ENCODE measurements at places on chromosomes 4 and X. TPM values are rescaled to one million over a fixed set of nuclear protein-coding genes. Genes with fewer than 3 reads are reported as not detected.

STPG2 gene
- total RNA-seq, result 0.23 TPM

ADH1C gene
- total RNA-seq, result not detected

- peaks cover 38% of the 10 kb centered on the region for H3K4me1 ChIP-seq
- H3K27me3 ChIP-seq, result no peaks in the 10 kb centered on the region
- H3K27ac ChIP-seq, result no peak overlapping the region
- no peaks in the 10 kb centered on the region for H3K36me3 ChIP-seq
- no peak for DNase-seq
- H3K4me3 ChIP-seq, result no peak overlapping the region
Measured at GRCh38 chr4:7155590-7156071, 36.7 kb upstream of the SORCS2 start.

- H3K4me3 ChIP-seq, result no peak overlapping the region
- no peaks in the 10 kb centered on the region for H3K36me3 ChIP-seq
- H3K27me3 ChIP-seq, result peaks cover 16% of the 10 kb centered on the region
- no peak for DNase-seq
Measured at GRCh38 chrX:20529301-20529700, 262.6 kb upstream of the RPS6KA3 start.

TEX13D gene
- total RNA-seq, result 1.9 TPM

DNA sequence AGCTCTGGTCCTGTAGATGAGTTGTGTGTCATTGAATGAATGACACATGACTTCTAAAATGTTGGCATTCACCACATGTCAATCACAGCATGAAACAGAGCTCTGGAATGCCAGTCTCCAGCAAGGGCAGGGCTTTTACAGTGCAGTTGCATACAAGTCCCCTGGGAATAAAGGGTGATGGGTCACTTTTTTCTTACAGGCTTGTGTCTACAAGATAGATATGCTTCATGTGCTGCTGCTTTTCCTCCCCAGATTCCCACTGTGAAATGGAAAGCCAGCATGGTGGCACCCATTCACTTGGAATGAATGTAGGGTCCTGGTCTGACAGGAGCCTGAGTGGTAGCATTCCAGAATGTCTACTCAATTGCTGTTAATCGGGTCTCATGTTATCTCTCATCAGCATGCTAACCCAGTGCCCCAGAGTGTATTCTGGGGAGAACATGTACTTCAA is 159.1 kb upstream of the KIT start:
- no peak for DNase-seq
- no peak overlapping the region for H3K4me3 ChIP-seq
- H3K27me3 ChIP-seq, result peaks cover 3% of the 10 kb centered on the region
- H3K27ac ChIP-seq, result no peak overlapping the region
- H3K36me3 ChIP-seq, result no peaks in the 10 kb centered on the region

DNA sequence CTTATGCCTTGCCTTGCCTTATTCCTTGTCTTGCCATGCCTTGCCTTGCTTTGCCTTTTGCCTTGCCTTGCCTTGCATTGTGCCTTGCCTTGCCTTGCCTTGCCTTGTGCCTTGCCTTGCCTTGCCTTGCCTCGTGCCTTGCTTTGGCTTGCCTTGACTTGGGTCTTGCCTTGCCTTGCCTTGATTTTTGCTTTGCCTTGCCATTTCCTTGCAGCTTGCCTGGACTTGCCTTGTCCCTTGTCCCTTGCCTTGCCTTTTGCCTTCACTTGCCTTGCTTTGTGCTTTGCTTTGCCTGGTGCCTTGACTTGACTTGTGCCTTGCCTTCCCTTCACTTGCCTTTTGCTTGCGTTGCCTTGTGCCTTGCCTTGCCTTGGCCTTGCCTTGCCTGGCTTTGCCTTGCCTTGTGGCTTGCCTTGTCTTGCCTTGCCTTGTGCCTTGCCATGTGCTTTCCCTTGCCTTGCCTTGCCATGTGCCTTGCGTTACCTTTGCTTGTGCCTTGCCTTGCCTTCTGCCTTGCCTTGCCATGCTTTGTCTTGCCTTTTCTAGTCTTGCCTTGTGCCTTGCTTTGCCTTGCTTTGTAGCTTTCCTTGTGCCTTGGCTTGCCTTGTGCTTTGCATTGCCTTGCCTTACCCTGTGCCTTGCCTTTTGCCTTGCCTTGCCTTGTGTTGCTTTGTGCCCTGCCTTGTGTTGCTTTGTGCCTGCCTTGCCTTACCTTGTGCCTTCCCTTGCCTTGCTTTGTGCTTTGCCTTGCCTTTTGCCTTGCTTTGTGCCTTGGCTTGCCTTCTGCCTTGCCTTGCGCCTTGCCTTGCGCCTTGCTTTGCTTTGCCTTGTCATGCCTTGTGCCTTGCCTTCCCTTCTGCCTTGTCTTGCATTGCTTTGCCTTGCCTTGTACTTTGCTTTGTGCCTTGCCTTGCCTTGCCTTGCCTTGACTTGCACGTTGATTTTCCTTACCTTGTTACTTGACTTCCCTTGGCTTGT is 92.8 kb downstream of the TAB3 start:
- no peaks in the 10 kb centered on the region for H3K4me1 ChIP-seq
- H3K27me3 ChIP-seq, result no peaks in the 10 kb centered on the region
- no peak for DNase-seq
- no peak overlapping the region for H3K27ac ChIP-seq
- H3K4me3 ChIP-seq, result no peak overlapping the region
- H3K36me3 ChIP-seq, result no peaks in the 10 kb centered on the region

DNA sequence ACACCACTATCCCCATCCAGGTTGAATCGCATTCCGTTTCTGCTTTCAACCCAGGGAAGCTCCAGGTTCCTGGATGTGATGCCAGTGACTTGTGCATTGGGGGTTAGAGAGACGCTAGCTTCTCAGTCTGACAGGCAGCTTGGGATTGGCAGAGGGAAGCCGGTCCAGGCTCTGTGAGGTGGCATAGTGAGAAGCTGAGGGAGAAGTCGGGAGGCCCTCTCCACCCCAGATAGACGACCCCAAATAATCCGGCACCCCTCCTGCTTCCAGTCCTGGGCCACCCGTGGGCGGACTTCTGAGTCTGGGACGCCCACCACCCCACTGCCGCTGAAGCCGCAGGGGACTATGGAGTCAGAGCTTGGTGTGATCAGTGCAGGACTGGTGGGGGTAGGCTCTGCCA is 7.4 kb downstream of the MAGEA4 start:
- H3K4me3 ChIP-seq, result no peak overlapping the region
- no peaks in the 10 kb centered on the region for H3K4me1 ChIP-seq
- no peak for DNase-seq
- H3K27me3 ChIP-seq, result no peaks in the 10 kb centered on the region
- no peaks in the 10 kb centered on the region for H3K36me3 ChIP-seq

GRCh38 chr4:174318829-174319764 is 35.4 kb downstream of the CEP44 start:
- H3K4me1 ChIP-seq, result no peaks in the 10 kb centered on the region
- DNase-seq, result no peak
- H3K27me3 ChIP-seq, result no peaks in the 10 kb centered on the region
- no peak overlapping the region for H3K27ac ChIP-seq
- H3K36me3 ChIP-seq, result peaks cover 4% of the 10 kb centered on the region

SUPT20HL2 gene
- total RNA-seq, result not detected

GAGE2A gene
- total RNA-seq, result not detected

TRAPPC11 gene
- 38.2 TPM for total RNA-seq

- no peak overlapping the region for H3K4me3 ChIP-seq
- H3K27ac ChIP-seq, result no peak overlapping the region
- peaks cover 4% of the 10 kb centered on the region for H3K4me1 ChIP-seq
Measured at GRCh38 chr4:46594661-46595060, 204.7 kb upstream of the GABRA2 start.

NAT8L gene
- 18.8 TPM for total RNA-seq

DNA sequence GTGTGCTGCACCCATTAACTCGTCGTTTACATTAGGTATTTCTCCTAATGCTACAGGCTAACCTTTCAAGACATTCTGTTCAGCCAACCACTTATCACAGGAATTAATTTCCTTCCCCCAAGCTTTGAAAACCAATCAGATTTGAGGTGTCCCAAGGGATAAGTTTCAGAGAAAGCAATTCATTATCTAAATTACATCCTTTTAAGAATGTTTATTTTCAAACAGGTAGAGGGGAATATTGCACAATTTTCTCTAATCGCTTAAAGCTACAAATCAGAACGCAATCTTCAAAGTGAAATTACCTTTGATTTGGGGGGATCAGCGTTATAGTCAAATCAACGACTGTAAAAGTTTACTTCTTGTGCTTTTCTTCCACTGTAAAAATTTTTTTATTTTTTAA is 1.6 kb downstream of the CLOCK start:
- H3K27ac ChIP-seq, result peak overlapping the region; percentile 19
- no peaks in the 10 kb centered on the region for H3K27me3 ChIP-seq
- H3K4me1 ChIP-seq, result peaks cover 40% of the 10 kb centered on the region
- H3K4me3 ChIP-seq, result peak overlapping the region; percentile 95

GRCh38 chr4:66636349-66636748 is 909.0 kb downstream of the CENPC start:
- peaks cover 24% of the 10 kb centered on the region for H3K4me1 ChIP-seq
- no peaks in the 10 kb centered on the region for H3K27me3 ChIP-seq

DNA sequence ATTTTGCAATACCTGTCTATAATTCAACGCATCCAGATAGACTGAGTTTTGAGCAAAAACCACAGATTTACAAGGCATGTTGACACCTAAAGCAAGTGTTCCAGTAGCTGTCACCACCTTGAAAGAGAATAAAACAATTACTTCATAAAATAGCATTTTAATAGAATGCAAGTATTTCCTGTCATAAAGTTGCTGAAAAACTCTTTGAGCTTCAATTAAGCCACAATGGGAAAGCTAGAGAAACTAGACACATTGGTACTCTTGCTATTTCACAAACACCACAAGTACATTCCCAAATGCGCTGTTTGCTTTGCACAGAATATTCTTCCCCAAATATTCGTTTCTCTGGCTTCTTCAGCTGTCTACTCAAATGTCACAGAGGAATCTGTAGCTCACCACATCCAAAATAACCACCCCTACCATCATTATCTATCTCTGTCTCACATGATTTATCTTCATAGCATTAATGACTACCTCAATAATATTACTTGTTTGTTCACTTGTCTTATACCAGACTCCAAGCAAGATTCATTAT is 70.3 kb downstream of the DDX60 start:
- H3K4me3 ChIP-seq, result no peak overlapping the region
- peaks cover 2% of the 10 kb centered on the region for H3K36me3 ChIP-seq
- no peaks in the 10 kb centered on the region for H3K4me1 ChIP-seq
- no peaks in the 10 kb centered on the region for H3K27me3 ChIP-seq

DNA sequence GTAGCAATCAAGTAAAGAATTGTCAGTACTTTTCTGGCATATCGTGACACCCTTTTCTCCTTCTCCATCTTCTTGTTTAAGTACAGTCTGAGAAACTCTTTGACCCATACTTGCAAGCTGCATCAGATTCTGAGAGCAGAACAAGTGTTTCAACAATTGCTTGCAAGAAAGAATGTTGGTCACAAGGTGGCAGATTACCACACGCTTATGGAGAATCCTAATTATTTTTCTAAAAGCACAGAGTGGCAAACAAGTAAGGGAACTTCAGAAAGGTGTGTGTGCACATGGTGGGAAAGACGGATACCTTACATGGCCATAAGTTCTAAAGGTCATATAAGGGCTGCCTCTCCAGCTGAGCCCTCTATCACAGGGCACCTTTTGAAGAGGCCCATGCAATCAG is 136.4 kb upstream of the FGF13 start:
- no peaks in the 10 kb centered on the region for H3K27me3 ChIP-seq
- peaks cover 16% of the 10 kb centered on the region for H3K36me3 ChIP-seq
- DNase-seq, result no peak
- H3K4me1 ChIP-seq, result peaks cover 70% of the 10 kb centered on the region

- DNase-seq, result no peak
- peaks cover 27% of the 10 kb centered on the region for H3K4me1 ChIP-seq
- H3K27ac ChIP-seq, result no peak overlapping the region
Measured at GRCh38 chr4:94764069-94764468, 6.3 kb downstream of the BMPR1B start.

DNA sequence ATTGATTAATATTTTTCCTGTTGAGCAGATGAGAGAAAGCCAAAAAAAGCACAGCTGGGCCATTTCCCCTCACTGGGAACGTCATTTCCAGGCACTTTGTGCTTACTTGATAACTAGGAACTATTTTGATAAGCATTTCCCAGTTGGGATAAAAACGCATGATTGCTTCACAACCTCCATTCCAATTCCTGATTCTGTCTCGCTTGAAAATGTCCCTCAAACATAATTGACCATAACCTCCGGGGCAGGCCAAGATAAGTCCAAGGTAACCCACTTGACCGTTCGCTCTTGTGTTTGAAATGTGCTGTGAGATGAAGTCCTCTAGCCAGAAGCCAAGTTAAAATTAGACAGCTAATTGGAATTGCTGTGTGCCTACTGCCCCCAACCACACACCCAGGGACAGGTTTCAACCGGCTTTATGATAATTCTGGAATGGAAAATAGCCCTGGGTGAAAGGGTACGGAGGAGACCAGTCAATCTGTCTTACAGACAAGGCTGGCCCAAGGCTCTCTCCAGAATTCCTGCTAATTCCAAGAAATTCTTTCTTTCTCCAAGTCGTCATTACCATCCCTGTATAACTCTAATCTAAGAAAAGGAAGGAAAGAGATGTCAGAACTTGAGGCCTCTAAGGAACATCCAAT is 137.1 kb downstream of the MID1 start:
- H3K36me3 ChIP-seq, result peaks cover 21% of the 10 kb centered on the region
- peaks cover 23% of the 10 kb centered on the region for H3K4me1 ChIP-seq
- H3K27me3 ChIP-seq, result no peaks in the 10 kb centered on the region
- no peak overlapping the region for H3K27ac ChIP-seq

NPY5R gene
- total RNA-seq, result 0.12 TPM

DNA sequence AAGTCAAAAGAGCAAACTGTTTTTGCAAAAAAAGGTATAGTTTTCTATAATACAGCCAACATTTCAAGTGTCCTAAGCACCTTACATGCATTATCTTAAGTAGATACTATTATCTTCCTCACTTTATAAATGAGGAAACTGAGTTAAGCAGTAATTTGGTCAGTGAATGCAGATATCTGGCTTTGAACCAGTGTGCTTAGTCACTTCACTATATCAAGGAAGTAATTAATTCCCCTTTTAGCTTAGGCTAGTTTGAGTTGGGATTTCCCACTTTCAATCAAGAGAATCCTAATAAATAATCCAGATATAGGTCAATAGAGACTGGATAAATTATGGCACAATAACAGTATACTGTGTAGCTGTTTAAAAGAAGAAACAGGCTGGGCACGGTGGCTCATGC is 14.8 kb downstream of the SPINK2 start:
- H3K4me1 ChIP-seq, result no peaks in the 10 kb centered on the region
- DNase-seq, result no peak

DNA sequence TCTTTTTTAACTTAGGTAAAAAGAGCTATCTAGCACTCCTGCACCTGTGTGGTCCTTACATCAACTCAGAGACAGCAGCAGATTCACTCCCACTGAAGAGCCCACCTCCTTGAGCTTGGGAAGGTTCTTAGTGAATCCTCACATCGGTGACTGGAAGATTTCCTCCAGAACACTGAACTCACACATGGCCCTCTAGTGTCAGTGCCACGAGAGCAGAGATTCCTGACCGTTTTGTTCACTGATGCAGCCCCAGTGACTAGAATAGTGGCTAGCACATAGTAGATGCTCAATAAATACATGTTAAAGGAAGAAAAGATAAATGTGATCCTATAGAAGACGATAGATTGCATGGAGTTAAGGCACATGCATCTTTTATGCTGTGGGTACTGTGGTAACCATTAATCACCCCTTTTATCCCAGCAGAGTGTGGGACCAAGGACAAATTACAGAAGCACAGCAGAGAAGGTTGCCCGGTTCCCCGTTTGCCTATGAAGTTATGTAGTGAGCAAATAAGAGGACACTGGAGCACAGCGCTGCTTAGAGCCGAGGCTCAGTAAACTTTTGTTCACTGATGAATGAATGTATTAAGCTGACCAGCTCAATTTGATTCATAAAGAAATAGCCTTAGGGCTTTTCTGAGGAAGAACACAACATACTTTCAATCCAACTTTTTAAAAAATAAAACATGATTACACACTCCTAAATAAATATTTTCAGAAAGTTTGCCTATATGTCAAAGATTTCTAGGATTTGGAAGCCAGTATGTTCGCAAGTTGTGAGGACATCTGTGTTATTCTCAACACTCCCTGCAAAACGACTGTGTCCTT is 8.7 kb downstream of the GASK1B start:
- no peak for DNase-seq
- H3K36me3 ChIP-seq, result no peaks in the 10 kb centered on the region

Measured in neural crest cell (in vitro differentiated cells).